MG63 (cell line): ENCODE measurements at places on chromosomes 7 and 10.

DNA sequence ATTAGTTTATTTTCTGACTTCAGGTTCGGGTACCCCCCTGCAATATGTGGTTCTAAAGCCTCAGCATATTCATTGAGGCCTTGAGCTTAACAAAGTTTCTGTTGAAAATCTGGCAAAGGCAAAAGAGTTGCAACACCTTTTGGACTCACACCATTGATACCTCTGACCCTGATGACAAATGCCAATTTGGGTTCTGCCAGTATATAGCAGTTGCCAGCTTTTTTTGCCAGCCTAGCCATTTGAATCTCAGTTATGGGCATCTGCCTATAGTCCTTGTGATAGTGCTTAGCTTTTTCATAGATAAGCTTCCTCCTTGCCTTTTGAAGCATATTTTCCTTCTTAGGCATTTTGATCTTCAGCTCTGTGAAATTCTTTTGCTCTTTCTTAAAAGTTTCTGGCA is 31.9 kb downstream of the LIPJ start:
- peak; percentile 6 for DNase-seq

GRCh38 chr7:116395141-116395791 is 104.3 kb upstream of the CAV2 start:
- peak; percentile 84 for DNase-seq

GRCh38 chr7:133691727-133692610 is 435.2 kb upstream of the LRGUK start:
- no peak for DNase-seq

GRCh38 chr10:6222755-6223154 is 20.0 kb downstream of the PFKFB3 start:
- no peak for DNase-seq

DNA sequence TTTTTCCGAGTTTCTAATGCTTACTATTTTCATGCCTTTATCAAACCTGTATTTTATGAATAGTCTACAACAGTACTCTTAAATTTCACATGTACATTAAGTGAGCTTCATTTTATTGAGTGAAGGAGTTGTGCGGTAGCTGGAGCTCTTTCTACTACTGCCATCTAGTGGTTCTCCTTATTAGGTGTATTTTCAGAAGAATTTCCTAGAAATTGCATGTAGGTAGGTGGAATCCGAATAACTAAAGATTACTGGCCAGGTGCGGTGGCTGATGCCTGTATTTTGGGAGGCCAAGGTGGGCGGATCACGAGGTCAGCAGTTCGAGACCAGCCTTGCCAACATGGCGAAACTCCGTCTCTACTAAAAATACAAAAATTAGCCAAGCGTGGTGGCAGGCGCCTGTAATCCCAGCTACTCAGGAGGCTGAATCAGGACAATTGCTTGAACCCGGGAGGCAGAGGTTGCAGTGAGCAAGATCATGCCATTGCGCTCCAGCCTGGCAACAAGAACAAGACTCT is 38.3 kb downstream of the LRRC72 start:
- no peak for DNase-seq

DNA sequence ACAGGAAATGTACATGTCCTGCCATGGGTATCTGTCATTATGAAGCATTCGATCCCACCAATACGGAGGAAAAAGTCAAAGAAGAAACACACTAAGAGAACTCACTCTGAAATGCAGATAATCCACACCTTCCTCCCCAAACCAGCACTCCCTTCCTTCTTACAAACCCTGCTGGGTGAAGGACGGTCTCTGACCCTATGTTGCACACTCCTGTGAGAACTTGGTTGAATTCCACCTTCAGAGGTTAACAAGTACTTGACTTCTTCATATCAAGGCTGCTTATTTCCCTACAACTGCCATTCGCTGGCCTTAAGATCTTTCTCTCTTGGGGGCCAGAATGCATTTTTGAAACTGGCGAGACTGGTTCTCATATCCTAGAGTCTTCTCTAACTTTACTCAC is 16.6 kb downstream of the YWHAG start:
- DNase-seq: no peak

- no peak for DNase-seq
Observed at GRCh38 chr7:129886167-129886817, 66.5 kb downstream of the UBE2H start.

GRCh38 chr7:142414135-142414534 is 156.3 kb upstream of the PRSS58 start:
- DNase-seq: no peak

GRCh38 chr7:48147078-48147591 is 24.1 kb upstream of the ABCA13 start:
- no peak for DNase-seq

GRCh38 chr10:98172495-98172894 is 38.0 kb downstream of the R3HCC1L start:
- no peak for DNase-seq

GRCh38 chr7:46682836-46683624 is 762.0 kb upstream of the IGFBP3 start:
- DNase-seq: peak; percentile 63

DNA sequence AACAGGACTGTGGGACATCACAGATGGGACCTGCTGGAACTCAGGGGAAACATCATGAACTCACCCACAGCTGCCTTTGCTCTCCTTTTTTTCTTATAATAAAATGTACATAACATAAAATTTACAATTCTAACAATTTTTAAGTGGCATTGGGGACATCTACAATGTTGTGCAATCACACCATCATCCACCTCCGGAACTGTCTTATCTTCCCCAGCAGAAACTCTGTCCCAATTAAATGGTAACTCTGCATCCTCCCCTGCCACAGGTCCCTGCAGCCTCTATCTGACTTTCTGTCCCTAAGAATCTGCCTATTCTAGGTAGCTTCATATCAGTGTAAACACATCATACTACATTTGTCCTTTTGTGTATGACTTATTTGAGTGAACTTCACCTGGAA is 19.4 kb upstream of the TMEM72 start:
- no peak for DNase-seq

- no peak for DNase-seq
Observed at GRCh38 chr10:20877986-20878983, 18.8 kb downstream of the NEBL start.

DNA sequence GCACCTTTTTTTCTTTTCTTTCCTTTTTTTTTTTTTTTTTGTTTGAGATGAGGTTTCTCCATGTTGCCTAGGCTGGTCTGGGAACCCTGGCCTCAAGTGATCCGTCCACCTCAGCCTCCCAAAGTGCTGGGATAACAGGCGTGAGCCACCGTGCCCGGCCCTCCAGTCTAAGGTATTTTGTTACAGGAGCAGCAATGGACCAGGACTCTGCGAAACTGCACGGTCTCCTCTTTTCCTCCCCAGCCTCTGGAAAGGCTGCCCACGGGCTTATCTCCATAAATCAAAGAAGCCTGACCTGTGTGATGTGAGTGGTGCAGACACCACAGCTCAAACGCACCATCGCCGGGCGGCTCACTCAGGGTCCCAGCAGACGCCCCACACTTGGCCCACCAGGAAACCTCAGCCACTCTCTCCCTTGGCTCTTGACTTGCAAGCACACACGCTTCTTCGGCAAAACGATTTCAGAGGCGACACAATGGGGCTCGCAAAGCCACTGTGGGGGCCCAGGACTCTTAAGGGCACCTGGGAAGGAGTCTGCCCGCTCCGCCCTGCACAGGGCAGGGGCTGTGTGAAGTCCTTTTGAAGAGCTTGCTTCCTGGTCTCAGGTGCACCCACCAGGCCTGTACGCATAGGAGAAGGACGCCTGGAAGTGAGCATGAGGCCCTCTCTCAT is 20.6 kb downstream of the WDR86 start:
- DNase-seq: no peak

GRCh38 chr10:72175149-72175548 is 40.7 kb upstream of the ANAPC16 start:
- DNase-seq: no peak

- peak; percentile 30 for DNase-seq
Observed at GRCh38 chr10:102300278-102300843, 55.0 kb downstream of the GBF1 start.

DNA sequence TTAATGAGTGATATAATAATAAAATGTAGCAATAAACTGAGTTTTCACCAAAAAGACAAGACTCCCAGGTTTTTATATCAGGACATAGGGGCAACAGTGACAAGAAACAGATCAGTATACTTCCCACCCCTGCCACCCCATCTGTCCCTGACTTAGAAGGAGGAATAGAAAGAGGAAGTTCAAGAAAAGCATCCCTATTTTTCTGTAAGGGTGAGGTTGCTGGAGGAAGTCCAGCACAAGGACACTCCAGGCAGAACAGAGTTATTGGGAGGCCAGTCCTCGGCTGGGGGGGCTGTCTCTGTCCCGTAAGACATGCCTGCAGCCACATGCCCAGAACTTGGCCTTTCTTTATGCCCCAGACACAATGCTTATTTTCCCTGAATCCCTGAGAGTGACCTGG is 16.5 kb upstream of the TLX1 start:
- no peak for DNase-seq

DNA sequence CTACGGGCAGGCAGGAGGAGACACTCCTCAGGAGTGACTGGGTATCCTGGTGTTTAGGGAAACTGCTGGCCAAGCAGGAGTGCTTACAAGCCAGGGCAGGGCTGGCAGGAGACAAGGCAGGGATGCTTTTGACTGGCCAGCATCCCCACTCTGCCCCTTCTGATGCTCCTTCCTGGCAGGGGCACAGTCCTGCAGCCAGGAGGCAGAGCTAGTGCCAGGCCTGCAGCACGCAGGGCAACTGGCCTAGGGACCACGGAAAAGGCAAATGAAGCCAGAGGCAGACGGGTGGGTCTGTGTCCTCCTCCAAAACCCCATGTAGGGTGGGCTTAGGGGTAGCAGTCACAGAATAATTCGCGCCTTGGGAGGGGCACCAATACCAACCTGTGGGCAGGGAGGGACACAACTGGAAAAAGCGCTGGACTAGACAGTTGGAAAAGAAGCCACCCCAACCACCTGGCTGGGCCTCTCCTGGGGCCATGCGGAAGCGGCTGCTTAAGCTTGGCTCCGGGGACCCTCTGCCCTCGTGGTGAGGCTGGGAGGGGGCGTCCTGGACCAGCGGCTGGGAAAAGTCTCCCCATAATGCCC is 4.8 kb downstream of the IMPDH1 start:
- DNase-seq: peak; percentile 60

DNA sequence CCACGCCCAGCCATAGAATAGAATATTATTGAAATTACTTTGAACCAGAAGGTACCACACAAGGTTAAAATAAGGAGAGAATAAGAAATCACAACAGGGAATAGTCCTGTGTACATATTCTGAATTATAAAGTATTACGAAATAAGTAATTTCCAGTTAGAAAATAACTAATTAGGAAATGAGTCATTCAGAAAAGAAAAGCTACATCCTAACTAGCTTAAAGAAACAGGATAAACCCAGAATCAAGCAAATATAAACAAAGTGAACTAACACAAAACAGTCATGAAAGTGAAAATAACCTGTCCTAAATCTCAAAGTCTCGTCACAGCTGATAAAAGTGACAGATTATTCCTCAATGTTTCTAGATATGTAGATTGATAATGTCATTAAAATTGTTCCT is 74.8 kb upstream of the NEBL start:
- no peak for DNase-seq

DNA sequence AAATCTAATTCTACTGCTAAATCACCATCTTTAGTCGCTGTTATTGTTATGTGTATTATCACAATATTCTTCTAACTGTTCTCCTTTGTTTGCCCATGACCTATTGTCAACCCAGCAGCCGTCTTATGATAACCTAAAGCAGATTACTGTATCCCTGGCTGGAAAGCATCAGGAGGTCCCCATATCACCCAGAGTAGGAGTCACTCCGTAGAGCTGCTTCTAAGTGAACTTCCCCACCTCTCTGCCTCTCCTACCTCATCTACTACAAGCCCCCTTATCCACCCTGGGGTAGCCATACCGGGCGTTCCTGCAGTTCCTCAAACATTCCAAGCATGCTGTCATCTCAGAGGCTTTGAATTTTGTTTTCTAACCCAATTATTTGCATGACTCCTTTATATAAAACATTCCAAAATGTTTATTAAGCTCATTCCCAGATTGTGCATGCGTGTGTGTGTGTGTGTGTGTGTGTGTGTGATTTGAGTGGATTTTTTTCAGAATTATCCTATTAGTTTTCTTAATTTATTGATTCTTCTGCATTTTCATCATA is 39.7 kb downstream of the POU6F2 start:
- no peak for DNase-seq

DNA sequence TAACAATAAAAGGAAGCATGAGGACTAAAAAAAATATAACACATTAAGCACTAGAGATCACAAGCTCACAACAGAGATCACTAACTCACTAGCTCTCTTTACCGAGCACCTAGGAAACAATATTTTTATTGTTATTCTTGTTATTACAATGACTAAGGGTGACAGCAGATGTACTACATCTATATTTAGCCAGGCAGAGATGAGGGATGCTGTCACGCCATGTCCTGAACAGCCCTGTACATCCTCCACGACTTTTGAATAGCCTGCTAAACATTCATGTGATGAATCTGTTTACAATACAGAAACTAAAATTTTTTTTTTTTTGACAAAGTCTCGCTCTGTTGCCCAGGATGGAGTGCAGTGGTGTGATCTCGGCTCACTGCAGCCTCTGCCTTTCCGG is 22.7 kb downstream of the FAM133B start:
- DNase-seq: no peak

DNA sequence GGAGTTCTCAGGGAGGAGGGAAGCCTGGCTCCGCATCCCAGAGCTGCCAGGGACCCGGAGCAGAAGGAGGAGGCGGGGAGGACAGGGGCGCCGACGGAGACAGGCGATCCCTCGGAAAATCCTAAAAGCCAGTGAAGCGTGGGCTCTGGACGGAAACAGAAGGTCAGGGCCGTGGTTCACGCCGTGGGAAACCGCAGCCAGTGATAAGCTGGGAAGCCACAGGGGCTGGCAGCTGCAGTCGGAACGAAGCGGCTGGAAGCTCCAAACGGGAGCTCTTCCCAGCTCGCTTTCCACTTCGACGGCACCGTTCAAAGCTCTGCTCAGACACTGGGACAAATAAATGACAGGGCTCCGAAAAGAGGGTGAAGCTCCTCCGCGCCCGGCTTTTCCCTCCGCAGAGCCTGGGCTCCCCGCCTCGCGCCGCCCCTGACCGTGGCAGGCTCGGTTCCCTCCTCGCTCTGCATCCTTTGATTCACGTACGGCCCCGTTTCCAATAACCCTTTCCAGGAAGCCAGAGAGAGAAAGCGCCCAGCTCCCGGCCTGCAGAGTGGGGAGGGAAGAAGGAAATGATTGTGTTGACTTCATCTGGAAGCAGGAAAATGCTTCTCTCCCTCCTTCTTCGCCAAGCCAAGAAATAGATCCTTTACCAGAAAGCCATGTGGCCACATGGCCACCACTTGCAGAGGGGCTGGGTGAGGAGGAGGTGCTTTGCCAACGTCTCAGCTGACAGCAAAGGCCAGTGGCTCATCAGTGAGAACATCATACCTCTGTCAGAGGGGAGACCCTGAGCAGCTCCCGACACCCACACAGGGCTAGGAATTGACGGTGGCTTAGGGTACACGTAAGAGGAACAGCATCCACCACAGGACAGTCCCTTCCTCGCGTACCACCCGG is 57.4 kb downstream of the ADRB1 start:
- peak; percentile 34 for DNase-seq

DNA sequence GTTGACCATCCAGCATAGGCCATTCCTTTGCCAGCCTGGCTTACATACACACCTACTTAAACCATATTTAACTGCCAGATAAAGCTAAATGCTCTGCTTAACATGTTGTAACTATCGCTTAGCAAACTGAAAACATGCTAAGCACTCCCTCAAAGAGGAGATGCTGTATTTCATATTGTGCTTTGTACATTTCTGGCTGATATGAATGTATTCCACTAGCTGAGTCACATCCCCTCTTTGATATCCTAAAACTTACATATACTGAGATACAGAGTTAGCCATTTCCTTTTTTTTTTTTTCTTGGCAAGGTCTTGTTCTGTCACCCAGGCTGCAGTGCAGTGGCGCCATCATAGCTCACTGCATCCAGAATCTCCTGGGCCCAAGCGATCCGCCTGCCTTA is 99.4 kb downstream of the TPST1 start:
- DNase-seq: no peak

- DNase-seq: no peak
Observed at GRCh38 chr7:131720703-131721102, 164.3 kb upstream of the PODXL start.
